ENCODE measurements at places on chromosomes 16 and 17.

- DNase-seq: no peak
Measured at GRCh38 chr16:77905374-77905920, 116.9 kb upstream of the CLEC3A start.

GRCh38 chr16:26554030-26554429 is 512.7 kb upstream of the C16orf82 start:
- no peak for DNase-seq

GRCh38 chr17:64001091-64001579 is 3.0 kb downstream of the PRR29 start:
- no peak for DNase-seq

DNA sequence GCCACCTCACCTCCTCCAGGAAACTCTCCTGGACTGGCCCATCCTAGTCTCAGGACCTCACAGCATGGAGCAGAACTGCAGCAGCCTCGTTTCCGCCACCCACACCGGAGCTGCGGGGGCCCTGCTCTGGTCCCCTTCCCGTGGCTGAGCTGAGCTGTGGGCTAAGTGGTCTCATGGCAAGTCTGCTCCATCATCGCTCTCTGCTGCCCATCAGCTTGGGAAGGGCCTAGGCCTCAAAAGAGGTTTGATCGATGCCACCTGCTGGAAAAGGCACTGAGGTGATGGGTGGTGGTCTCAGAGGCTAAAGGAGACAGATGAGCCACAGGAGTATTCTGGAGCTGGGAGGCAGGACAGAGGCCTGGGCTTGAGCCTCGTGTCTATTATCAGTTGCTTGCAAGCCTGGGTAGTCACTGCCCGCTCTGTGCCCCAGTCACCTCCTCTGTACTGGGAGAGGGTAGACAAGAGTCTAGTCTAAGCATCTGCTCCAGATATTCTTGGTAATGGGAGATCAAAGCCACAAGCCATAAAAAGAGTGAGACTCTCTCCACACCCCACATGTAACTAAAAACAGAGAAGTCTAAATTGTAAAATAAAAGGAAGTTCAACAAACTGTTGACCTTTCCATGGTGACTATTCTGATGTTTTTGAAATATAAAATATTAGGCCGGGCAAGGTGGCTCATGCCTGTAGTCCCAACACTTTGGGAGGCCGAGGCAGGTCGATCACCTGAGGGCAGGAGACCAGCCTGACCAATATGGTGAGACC is 1.6 kb downstream of the ITGAE start:
- DNase-seq: no peak

DNA sequence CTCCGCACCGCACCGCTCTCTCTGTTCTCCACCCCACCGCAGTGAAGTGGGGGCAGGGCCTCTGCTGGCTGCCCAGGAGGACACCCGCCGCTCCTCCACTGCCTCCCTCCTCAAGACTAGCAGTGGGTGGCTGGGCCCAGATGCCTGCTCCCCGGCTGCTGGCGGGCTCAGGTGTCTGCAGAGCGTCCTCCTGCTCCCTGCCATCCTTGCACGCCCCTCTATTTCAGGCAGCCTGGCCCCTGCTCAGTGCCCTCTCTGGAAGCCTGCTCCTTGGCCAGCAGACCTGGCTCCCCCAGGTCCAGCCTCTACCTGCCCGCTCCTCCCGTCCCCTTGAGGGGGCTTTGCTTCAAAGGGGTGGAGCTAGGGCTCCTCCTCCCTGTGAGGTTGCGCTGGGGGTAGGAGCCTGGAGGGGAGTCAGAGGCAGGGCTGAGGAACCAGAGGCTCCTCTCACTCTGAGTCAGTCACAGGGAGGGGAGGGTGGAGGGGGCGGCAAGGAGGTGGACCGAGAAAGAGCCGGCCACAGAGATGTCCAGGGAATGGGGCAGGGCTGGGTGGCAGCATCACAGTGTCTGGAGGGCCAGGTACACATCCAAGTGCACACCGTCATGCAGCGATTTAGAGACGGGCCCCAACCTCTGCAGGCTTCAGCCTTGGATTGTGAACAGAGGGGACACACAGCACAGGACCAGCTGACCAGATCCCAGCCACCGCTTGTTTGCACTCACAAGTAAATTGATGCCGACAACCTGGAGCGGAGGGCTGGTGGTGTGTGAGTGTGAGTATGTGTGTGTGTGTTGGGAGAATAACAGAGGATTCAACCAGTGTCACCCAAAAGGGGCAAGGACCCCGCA is 9.8 kb upstream of the TMEM92 start:
- DNase-seq: no peak

DNA sequence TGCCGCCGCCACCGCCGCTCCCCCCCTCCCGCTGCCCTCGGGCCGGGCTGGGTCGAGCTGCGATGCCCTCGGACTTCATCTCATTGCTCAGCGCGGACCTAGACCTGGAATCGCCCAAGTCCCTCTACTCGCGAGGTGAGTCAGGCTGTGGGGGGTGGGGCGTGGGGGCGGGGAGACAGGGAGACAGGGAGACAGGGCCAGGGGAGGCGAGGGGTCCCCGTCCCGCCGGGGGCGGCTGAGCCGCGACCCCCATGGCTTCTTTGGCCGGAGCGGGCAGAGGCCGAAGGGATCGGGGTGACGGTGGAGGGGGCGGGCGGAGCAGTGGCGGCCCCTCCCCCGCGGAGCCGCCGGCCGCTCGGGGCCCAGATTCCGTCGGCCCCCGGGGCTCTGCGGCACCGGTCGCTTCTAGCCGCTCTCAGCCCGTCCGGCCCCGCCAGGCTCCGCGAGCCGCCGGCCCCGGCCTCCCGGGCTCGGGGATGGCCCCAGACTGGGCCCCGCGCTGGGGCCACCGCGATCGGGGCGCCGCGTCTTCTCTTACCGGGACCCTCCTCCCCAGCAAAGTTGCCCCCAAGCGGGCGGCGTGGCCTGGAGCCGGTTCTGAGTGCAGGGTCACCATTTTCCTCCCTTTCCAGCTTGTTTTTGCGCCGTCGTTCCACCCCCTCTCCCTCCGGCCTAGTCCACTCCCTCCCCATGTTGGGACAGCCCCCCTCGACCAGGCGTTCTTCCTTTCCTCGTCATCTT is 644 bp downstream of the NFAT5 start:
- DNase-seq: no peak

Measured in stimulated activated CD8-positive, alpha-beta memory T cell treated with anti-CD3 and anti-CD28 coated beads, Interleukin-7, amount 100 ng/mL, for 4 hours (primary cell).